ENCODE measurements at places on chromosomes 16 and 17. TPM values are rescaled to one million over a fixed set of nuclear protein-coding genes. Genes with fewer than 3 reads are reported as not detected.

The ZP2 gene
- not detected for total RNA-seq

The SPNS2 gene
- total RNA-seq, result not detected

The CHST4 gene
- not detected for total RNA-seq

The KRTAP4-4 gene
- not detected for total RNA-seq

GRCh38 chr16:74667255-74667700, 601 bp upstream of the RFWD3 start:
- no peaks in the 10 kb centered on the region for H3K27me3 ChIP-seq
- peak overlapping the region; percentile 94 for H3K4me3 ChIP-seq
- peaks cover 22% of the 10 kb centered on the region for H3K36me3 ChIP-seq
- peak overlapping the region; percentile 92 for H3K27ac ChIP-seq

DNA sequence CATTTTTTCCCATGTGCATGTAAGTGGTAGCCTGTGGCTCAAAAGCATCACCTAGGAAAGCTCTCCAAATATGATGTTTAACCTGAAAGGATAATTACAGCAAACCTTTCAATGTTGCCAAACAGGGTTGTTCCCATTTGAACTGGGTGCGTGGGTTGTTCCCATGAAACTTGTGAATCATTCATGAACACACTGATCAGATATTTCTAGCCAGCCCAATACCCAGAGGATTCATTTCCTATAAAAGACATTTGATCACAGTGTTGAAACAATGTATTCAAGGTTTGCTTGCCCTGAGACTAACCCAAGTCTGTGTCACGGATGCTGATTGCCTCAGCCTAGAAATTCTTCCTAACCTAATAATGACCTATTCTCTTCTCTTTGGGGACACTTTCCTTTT, 12.9 kb downstream of the KRT39 start:
- H3K27ac ChIP-seq, result peak overlapping the region; percentile 84
- peaks cover 98% of the 10 kb centered on the region for H3K4me1 ChIP-seq
